Fibroblast of mammary gland (primary cell): ENCODE measurements at places on chromosomes 5 and 9.

DNA sequence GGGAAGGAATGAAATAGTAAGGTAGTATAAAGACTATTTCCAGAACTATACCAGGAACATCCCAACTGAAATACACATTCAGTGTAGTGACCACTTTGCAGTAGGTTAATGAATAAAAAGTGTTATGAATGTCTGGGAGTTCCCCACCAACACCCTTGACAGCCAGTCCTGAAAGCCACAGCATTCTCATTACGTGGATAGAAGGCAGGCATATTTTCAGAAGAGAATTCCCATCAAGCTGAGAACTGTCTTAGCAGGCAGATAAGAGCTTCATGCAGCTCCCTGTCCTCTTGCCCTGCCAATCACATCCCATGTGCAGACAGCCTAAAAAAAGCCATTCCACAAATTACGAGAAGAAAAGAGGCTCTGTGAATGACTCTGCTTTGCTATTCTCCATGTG, 695.0 kb downstream of the DTWD2 start:
- DNase-seq = no peak

DNA sequence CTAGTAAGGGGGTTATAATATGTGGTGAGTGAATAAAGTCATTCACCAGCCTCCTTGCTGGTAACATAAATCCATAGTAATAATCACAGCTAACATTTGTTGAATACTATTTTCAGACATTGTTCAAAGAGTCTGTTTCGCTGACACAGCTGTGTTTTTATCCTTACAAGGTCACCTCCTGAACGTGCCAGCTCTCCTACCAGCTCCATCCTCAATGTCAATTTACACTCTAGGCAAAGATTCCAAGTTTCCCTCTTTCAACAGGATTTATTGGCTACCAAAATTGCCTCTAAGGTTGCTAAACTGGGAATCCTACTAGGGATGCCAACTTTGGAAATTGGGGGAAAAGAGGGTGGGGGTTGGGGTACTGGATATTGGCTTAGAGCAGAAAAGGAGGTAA, 30.7 kb upstream of the SMC5 start:
- DNase-seq = no peak

DNA sequence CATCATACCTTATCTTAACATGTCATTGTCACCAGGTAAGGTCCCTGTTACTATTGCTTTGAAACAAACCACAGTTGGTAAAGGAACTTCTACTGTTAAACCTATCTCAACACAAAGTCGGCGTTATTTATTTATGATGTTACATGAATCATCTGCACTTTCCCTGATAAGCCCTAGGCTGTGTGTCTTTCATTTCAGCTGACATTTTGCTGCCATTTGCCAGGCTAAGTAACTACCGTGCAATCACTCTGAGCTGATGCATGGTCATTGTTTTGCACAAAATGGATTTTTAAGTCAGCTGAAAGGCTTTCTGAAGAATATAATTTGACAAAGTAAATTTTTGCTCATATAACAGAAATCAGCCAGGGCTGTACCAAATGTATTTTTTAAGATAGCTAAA, 546.5 kb downstream of the ZNF608 start:
- DNase-seq = no peak

DNA sequence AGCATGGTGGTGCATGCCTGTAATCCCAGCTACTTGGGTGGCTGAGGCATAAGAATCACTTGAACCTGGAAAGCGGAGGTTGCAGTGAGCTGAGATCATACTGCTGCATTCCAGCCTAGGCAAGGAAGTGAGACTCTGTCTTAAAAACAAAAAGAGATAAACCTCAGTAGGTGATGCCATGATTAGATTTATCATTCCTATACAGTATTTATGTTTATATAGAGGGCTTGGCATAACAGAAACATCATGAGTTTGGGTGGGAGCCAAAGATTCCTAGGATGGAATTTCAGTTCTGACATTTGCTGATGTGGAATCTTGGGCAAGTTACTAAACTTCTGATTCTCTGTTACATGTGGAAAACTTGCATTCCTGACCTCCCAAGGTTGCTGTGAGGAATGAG, 22.3 kb downstream of the RFK start:
- DNase-seq = peak; percentile 29

GRCh38 chr9:68819065-68819464, 114.0 kb downstream of the PIP5K1B start:
- no peak for DNase-seq

- no peak for DNase-seq
Measured at GRCh38 chr9:130039528-130040147, 3.4 kb downstream of the FNBP1 start.

DNA sequence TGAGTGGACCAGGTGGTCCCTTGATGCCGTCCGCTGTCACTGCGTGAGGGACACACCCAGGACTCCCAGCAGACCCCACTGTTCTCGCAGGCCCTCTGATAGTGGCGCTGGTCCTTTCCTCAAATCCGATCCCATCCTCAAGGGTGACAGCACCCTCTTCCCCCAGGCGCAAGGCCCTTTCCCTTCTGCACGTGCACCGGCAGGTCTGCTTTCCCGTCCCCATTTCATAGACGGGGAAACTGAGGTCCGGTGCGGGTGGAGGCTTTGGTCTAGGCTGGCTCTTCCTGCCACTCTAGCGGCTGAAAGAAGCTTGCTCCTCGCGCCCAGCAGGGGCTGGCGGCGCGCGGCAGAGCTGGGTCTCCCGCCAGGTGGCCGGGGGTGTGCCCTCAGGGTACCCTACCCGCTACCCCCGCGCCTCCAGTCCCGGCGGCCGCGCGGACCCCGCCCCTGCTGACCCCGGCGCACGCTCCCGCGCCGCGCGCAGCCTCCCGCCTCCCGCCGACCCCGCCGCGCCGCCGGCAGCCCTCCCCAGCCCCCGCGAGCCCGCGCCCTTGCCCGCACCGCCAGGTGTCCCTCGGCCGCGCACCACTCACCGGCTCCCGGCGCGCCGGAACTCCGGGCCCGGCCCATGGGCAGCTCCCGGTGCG, 453 bp downstream of the RASGEF1C start:
- no peak for DNase-seq

DNA sequence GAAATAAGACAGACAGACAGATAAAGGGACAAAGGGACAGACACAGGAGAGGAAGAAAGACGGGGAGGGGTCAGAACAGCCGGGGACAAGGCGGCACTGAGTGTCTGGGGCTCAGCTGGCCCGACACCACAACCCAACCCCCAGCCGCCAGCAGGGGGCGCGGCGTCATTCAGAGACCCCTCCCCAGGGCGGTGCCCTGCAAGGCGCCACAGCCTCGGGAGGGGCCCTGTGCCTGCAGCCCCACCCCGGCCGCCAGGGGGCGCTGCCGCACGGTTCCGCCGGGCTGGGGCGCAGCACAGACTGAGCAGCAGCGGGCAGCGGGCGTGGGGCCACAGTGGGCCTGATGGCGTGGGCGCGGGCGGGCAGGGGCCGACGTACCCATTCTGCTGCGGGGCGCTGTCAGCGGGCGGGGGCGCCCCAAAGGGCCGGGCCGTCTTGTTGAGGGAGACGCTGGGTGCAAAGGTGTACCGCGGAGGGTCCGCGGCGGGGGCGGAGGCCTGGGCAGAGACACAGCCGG, 5.9 kb downstream of the PDLIM7 start:
- peak; percentile 37 for DNase-seq

DNA sequence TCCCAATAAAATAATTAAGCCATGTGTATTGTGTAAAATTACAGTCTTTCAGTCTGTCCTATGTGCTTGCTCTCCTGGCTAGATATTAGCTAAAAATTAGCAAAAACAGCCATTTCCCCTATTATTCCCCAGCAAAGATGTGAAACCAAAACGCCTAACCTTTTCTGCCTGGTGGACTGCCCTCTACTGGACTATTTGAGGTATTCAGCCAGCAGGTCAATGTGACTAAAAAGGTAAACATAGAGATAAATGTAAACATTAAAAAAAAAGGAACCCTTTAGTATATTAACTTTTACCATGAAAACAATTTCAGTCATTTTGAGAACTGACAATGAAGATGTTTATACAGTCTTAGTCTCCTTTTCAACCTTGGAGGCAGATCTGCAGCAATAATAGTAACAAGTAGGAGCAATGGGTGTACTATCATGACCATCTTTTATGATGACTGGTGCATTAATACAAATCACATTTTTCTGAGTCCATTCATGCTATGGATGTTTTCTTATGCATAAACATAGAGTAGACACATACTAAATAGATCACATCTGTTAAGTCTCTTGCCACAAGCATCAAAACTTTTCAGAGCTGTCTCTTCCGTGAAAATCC, 10.1 kb downstream of the ATG12 start:
- peak; percentile 57 for DNase-seq

DNA sequence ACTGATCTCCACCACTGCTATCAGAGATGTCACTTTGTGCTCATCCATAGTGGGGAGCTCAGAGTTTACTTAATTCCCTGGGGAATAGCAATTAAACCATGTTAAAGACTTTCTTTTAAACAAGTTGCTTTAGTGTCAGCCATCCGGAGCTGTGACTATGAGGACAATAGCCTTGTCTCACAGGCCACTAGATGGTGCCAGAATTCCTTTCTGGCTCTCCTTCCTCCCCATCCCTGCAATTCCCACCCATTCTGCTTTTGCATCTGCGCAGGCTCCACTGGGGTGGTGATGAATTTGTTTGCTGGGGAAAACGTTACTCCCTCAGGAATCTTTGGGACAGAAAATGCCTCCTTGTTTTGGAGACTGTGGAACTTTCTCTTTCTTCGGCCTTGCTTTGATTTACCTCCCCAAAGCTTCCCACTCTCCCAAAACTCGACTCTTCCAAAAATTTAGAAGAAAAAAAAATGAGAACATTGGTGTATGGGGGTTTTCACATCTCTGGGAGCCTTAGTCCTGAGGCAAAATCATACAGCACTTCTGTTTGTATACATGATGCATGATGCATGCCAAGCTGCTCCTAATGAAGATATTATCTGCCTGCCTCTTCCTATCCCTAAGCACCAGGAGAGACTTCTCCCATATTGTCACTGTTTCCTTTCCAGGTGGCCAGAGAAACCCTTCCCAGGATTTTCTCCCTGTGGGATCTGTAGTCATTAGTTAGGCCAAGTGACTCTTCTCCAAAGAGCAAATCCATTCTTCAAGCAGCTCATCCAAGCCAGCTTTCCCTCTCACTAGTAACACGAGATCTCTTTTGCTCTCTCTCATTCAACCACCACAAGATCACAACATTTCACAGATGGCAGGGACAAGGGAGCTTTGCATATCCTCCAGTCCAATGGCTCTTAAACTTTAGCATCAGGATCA, 466.1 kb downstream of the TLR4 start:
- DNase-seq = peak; percentile 52

DNA sequence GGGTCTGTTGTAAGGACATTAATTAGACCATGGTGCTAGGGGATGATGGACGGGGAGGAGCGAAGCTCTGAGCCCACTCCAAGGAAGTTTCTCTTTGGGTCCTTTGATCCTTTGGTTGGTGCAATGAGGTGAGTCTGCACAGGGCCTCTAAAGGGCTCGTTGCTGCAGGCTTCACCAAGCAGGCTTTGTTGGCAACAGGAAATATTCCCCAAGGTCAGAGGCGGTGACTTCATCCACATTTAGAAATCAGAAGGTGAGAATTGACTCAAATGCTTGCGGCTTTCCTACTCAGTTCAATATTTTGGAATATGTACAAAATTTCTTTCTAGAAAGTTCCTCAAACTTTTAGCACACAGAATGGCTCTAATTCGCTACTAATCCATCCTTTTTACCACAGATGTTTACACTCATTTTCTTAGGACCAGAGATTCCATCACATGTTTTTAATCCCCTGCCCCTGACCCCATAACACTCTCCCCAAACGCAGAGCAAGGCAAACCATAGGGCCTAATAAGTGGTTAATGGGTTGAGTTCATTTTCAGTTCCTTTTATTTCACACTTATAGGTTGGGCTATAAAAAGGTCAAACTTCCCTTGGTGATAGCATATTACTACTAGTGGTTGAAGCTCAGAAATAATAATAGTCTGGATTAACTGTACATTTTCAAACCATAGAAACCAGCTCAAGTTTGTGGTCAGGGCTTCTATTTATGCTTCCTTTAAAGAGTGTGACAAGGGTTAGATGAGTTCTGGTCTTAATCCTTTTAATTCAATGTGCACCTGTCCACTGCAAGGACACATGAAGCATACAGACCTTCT, 37.3 kb upstream of the TMEM252 start:
- no peak for DNase-seq

DNA sequence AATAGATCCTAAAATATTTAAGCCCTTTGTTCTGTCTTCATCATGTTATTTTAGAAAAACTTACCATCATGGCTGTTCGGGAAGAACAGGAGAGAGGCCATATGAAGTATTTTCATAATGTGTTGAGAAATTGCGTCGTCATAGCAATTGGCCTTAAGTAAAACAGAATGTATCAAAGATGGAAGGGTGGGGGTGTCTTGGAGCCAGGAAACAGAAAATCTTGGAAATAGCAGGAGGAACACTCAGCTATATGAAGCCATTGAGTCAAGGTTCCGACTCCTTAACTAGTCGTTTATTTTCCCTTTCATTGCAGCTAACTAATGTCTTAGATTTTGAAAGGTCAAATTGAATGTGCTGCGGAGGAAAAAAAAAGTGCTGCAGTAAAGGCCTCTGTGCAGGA, 1.3 kb downstream of the SPTAN1 start:
- peak; percentile 88 for DNase-seq

DNA sequence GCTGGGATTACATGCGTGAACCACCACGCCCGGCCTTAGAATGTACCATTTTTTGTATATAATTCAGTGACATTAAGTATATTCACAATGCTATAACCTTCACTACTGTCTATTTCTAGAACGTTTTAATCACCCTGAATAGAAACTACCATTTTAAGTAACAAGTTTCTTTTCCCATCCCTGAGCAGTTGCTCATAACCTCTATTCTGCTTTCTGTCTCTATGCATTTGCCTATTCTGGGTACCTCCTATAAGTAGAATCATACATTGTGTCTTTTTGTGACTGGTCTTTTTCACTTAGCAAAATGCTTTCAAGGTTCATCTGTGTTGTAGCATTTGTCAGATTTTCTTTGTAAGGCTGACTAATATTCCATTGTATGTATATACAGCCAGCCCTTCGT, 39.9 kb downstream of the DDX46 start:
- DNase-seq = no peak

DNA sequence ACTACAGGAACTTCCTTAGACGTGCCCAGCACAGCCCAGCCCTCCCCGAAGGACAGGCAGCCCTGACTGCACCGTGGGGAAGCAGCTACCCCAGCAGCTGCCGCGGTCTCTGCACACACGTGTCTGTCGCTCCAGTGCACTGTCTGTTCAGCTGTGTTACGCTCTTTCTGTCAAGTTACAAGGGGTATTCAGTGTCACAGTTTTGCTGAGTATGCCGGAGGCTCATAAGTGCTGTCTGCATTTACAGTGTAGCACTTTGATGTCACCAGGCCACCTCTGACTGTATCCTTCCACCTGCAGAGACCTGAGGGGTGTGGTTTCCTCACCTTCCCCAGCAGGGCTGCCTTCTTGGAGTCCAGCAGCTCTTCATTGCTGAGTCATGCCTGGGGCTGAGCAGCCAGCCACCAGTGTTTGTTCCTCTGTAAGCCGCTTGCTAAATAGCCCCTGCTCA, 126.8 kb downstream of the EHMT1 start:
- no peak for DNase-seq

DNA sequence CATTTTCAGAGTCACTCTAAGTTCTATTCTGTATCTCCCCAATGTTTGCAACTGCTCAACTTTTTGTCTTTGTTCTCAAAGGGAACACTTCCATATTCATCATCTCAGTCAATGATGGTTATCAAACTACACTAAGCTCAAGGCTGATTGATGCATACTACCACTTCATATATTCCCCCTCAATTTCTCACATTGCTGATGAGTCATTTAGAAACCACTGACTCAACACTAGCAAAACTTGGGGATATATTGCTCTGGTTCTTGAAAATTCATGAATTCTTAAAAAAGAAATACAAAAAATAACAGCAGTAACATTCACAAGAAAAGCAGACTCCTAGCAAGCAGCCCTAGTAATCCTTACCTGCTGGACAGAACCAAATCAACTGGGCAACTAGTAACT, 52.2 kb downstream of the ABHD17B start:
- DNase-seq = peak; percentile 42
